ENCODE measurements at places on chromosomes 13 and 19.

DNA sequence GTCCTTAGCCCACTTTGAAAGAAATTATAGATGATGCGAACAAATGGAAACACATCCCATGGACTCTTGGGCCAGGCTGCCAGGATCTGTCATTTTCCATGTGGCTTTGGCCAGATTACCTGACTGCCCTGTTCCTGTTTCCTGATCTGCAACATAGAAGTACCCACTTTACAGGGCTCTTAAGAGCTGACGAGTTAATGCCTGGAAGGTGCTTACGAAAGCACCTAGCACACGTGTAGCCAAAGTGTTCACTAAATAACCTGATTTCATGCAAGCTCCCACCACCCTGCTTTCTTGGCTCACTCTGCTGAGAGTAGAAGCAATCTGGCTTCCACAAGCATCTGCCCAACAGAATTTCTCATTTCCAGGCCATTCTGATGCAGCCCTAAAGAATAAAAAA lies 575.2 kb downstream of the MYO16 start:
- DNase-seq: no peak

DNA sequence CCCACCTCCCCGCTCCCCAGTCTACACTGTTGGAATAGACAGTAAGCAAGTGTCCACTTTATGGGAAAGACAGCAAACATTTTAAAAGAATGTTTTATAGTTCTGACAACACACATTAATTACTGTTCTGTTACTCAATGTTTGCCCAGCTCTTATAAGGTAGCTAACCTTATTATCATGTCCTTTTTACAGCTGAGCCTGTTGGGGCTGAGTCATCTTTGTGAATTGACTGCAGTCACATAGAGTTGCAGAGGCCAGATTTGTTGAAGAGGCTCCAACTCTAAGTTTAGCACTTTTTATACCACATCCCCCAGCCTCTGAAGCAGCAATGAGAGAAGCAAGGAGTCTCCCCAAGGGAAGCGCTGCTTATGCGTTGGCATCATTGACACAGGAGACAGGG lies 76.2 kb downstream of the C13orf42 start:
- no peak for DNase-seq

DNA sequence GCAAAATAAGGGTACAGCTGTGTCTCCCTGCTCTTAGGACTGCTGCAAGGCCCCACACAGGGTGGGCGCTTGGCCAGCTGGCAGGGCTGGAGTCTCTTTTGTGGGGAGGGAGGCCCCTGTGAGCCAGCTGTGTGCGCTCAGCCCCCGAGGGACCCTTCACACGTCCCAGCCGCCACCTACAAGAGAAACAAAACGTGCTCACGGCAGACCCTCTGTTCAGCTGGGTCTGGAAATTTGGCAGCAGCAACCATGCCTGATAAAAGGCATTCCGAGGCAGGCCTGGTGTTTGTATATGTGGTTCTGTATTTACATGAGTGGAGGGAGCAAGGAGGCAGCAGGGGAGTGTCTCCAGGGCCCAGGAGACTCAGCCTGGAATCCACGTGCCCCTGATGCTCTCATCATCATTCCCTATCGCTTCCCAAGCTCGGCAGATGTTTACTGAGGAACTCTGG lies 49.7 kb downstream of the CRTC1 start:
- DNase-seq: no peak

DNA sequence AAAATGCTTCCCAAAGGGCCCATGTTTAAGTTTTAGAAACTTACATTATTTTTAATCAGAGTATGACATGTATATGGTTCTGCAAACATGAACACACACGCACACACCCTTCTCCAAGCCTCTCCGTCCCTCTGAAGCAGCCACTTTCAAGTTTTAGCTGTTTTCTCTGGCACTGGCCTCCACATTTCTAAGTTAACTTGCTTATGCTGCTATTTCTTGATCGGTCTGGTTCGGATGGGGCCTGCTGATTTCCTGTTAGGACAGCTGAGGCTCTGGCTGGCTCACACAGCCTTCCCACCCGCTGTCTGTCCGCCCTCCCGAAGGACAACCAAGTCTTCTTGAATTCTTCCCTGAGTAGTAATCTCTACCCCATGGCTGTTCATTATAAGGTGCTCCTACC lies 4.4 kb downstream of the SPC24 start:
- DNase-seq: no peak

DNA sequence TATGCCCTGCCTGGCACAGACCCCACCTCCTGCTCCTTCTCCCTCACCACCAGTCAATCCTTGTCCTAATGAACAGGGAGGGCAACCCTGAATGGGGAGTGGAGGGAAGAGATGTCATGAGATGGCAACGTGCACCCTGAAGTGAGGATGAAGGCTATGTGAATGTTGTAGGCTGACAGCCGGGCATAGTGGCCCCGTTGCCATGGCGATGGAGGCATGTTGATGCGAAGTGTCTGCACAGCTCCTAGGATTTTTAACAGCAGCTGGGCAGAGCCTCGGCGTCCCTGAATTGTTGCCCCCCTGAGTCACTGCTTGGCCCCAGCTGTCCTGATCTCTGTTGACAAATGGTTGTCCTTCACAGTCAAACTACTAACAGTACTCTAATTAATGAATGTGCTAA lies 4.8 kb upstream of the ALOX5AP start:
- DNase-seq: no peak

GRCh38 chr13:48726711-48727110 lies 73.0 kb downstream of the CYSLTR2 start:
- no peak for DNase-seq

DNA sequence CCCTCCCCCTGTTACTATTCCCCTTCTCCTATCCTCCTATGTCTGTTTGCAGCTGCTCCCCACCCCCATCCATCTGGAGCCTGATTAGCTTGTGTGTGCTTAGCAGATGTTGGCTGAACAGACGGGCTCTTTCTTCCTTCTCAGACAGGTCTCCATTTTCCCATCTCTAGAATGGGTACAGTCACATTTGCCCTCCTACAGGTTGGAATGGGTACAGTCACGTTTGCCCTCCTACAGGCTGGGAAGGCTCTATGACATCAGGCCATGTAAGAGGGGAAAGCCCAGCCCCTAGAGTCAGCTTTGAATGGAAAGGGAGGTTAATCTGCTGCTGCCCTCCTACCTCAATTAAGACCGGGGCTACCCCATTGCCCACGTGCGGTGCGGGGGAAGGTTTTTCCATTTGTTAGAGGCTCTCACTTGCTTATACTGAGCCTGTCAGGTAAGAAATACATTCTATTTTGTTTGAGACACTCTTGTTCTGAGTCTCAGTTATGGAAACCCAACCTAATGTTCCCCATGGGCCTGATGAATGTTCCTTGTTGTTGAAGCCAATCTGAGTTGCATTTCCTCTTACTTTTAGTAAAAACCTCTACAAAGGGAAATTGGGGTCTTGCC lies 2.2 kb upstream of the CLEC17A start:
- no peak for DNase-seq

- no peak for DNase-seq
These were observed 286.5 kb downstream of the PCDH17 start for GRCh38 chr13:57918086-57918485.

GRCh38 chr13:33108620-33109019 lies 92.4 kb downstream of the KL start:
- no peak for DNase-seq

- no peak for DNase-seq
These were observed 110.8 kb downstream of the DLEU7 start for GRCh38 chr13:50732712-50733111.

DNA sequence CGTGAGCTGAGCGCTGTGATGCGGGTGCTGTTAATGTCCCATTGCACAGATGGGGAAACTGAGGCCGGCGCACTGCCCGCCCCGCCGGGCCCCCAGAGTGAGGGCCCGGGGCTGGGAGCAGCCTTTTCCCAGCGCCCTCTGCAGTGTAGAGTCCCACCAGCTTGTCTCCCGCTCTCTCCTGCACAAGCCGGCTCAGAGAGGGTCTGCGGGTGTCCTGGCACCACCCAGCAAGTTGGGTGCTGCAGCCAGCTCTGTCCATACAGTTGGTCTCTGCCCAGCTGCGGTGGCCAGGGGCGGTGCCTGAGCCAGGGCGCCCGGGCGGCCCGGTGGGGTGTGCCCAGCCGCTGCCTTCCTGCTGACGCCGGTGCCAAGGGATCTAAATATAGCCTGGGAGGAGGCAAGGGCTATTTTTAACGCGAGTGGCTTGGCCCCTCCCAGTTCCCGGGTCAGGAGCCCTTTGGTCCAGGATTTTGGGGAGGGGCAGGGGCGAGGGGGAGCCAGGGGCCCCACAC lies 19.3 kb downstream of the GADD45B start:
- DNase-seq: no peak

GRCh38 chr19:28305513-28305912 lies 907.4 kb downstream of the UQCRFS1 start:
- DNase-seq: no peak

GRCh38 chr13:81995316-81995715 lies 1654.4 kb upstream of the SPRY2 start:
- DNase-seq: no peak

GRCh38 chr13:77714119-77714755 lies 16.8 kb downstream of the SLAIN1 start:
- DNase-seq: no peak

GRCh38 chr13:60976367-60976766 lies 439.3 kb downstream of the PCDH20 start:
- no peak for DNase-seq

GRCh38 chr19:54114340-54115108 lies 933 bp downstream of the TFPT start:
- peak; percentile 88 for DNase-seq

DNA sequence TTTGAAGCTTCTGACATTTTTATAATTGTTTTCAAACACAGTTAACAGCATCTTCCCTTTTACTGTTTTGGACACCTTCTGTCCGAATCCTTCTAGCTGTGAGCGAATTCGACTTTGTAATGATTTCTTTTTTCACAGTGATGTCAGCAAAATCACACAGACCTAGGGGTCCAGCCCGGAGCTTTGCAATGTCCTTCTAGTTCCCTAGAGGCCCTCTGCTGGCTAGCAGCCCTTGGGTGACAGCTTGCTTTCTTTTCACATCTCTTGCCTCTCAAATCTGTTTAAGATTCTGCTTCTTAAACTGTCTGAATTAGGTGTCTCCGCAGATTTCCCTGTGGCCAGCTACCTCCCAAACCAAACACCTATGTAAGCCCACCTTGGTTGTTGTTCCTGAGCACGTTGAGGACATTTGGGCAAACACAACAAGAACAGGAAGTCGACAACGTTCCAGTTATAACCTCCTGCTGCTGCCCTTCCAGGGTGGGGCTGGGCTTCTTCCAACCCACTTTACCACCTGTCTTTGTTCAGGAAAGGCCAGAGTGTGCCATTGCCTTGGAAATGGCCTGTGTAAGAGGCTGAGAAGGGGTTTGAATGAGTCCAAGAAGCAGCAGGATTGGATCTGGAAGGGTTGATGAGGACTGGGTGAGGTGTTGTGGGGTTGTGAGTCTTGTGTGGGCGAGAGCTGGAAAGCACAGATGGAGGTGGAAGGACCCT lies 123.1 kb downstream of the ATP8A2 start:
- DNase-seq: no peak

- DNase-seq: peak; percentile 44
These were observed at the start of gene ICAM3 for GRCh38 chr19:10339380-10339960. TSS of gene ICAM3 (minus strand) at chr19:10339624. CDS start at chr19:10339614, 10 bp downstream.

DNA sequence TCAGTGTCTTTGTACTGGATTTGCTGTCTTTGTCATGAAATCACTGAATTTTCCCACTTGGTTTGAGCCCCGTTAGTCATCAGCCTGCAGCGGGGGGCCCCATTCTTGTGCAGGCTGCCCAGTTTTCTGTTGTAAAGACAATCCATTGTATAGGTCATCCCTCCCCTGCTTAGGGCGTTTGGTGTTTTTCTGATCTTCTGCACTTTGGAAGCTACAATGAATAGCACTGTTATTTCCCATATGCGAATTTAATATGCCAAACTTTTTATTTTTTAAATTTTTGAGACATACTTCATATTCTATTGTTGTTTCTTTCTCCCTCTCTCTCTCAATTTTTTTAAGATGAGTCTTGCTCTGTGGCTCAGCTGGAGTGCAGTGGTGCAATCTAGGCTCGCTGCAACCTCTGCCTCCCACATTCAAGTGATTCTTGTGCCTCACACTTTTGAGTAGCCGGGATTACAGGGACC lies 9.0 kb downstream of the SLC27A1 start:
- no peak for DNase-seq

DNA sequence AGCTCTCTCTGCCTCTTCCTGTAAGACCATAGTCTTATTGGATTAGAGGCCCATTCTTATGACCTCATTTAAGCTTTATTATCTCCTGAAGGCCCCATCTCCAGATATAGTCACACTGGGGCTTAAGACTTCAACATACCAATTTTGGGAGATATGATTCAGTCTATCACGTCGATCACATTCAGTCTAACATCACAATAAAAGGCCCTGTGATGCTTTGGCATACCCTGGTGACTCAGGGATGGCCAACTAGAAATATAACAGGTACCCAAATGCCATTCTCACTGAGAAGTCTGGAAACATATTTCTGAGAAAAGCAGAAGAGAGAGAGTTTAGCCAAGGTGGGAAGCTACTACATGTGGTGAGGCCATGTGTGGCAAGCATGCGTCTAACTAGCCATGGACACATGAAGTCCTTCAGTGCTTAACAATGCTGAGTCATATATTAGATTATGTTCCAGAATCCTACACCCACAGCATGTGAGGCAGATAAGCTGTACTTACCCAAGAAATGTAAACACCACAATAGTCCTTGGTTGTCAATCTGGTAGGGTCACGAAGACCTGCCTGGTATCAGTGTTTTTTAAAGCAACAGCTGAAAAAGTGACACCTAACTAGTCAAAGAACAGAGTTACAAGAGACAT lies 485.1 kb downstream of the FOXO1 start:
- no peak for DNase-seq

- DNase-seq: no peak
These were observed 166.9 kb downstream of the DLEU7 start for GRCh38 chr13:50676602-50677001.

Measured in Kasumi-1 (cell line).